Naive B cell (primary cell): ENCODE measurements at places on chromosomes 5 and 9. TPM values are rescaled to one million over a fixed set of nuclear protein-coding genes. Genes with fewer than 3 reads are reported as not detected.

GRCh38 chr5:86427158-86427557 lies 190.6 kb upstream of the COX7C start:
- H3K4me3 ChIP-seq, result no peak overlapping the region
- DNase-seq, result no peak
- H3K36me3 ChIP-seq, result no peaks in the 10 kb centered on the region
- no peaks in the 10 kb centered on the region for H3K4me1 ChIP-seq

GRCh38 chr9:87640385-87640795 lies 85.5 kb upstream of the CTSL start:
- no peaks in the 10 kb centered on the region for H3K36me3 ChIP-seq
- no peak overlapping the region for H3K27ac ChIP-seq
- H3K27me3 ChIP-seq, result no peaks in the 10 kb centered on the region
- DNase-seq, result no peak
- H3K4me3 ChIP-seq, result no peak overlapping the region
- no peaks in the 10 kb centered on the region for H3K4me1 ChIP-seq

DNA sequence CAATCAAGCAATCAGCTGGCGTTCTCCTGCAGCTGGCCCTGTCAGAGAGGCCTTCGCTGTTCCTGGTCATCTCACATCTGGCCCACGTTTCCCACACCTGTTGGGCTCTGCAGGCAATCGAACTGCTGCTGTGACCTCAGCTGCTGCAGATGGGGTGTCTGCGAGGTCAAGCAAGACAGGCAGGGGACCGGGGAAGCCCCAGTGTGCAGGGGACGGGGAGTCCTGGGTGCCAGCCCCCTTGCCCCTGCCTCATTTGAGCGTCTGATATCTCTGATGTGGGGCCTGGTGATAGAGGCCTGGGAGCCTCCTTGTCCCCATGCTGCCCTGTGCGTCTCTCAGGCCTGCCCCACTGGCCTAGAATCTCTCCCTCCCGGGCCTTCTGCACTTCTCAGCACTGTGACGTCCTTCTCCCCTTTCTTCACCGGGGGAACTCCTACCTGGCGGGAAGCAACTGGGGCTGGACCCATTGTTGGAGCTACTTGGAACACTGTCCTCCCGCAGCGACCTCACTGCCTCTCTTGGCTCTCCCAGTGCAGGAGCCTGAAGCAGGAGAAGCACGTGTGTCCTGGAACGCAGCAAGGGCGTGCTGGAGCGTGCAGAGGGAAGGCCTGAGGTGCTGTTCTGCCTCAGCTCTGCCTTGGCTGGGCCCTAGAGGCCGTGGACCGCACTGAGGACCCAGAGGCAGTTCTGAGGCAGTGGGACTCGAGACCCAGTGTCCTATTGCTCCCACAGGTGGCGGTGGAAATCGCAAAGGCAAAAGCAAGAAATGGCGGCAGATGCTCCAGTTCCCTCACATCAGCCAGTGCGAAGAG lies 3.9 kb downstream of the GRK6 start:
- H3K4me3 ChIP-seq, result peak overlapping the region; percentile 83
- no peak for DNase-seq
- no peaks in the 10 kb centered on the region for H3K27me3 ChIP-seq
- H3K4me1 ChIP-seq, result peaks cover 50% of the 10 kb centered on the region
- H3K36me3 ChIP-seq, result no peaks in the 10 kb centered on the region

- H3K27ac ChIP-seq, result no peak overlapping the region
- H3K4me1 ChIP-seq, result no peaks in the 10 kb centered on the region
- H3K36me3 ChIP-seq, result peaks cover 6% of the 10 kb centered on the region
- no peak for DNase-seq
- H3K27me3 ChIP-seq, result peaks cover 33% of the 10 kb centered on the region
- no peak overlapping the region for H3K4me3 ChIP-seq
These were observed 115.4 kb upstream of the PITX1 start for GRCh38 chr5:135149229-135149955.

DNA sequence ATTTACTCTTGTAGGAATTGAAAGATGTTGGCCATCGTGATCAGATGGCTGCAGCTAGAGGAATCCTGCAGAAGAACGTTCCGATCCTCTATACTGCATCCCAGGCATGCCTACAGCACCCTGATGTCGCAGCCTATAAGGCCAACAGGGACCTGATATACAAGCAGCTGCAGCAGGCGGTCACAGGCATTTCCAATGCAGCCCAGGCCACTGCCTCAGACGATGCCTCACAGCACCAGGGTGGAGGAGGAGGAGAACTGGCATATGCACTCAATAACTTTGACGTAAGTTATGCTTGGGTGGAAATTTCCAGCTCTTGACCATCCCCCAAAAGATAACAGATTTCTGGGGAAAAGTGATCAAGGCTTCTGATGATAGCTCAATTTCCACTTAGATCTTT lies 50.6 kb downstream of the LRRTM2 start:
- H3K4me3 ChIP-seq, result no peak overlapping the region
- no peaks in the 10 kb centered on the region for H3K4me1 ChIP-seq
- no peaks in the 10 kb centered on the region for H3K27me3 ChIP-seq
- no peak for DNase-seq
- peaks cover 10% of the 10 kb centered on the region for H3K36me3 ChIP-seq
- H3K27ac ChIP-seq, result no peak overlapping the region

GRCh38 chr9:133184971-133185370 lies 21.3 kb upstream of the GBGT1 start:
- H3K27ac ChIP-seq, result no peak overlapping the region
- peaks cover 20% of the 10 kb centered on the region for H3K27me3 ChIP-seq
- no peak for DNase-seq
- H3K4me1 ChIP-seq, result peaks cover 10% of the 10 kb centered on the region
- no peak overlapping the region for H3K4me3 ChIP-seq

DNA sequence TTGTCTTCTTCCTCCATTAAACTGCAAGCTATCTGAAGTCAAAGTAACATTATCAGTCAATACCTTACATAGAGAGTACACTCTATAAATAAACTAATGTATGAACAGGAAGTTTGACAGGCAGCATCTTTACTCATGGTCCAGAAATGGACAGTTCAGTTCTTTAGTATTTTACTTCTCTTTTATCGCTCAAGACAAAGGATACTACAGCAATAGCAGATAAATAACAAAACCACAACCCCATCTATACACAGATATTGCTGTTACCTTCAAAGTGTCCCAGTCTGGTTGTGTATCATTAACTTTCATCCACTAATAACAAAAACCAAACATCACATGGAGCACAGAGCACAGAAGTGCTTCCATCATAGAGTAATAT lies 46.4 kb downstream of the SEMA5A start:
- H3K27me3 ChIP-seq, result no peaks in the 10 kb centered on the region
- H3K4me1 ChIP-seq, result no peaks in the 10 kb centered on the region
- H3K36me3 ChIP-seq, result no peaks in the 10 kb centered on the region
- no peak overlapping the region for H3K27ac ChIP-seq
- no peak for DNase-seq
- H3K4me3 ChIP-seq, result no peak overlapping the region

DNA sequence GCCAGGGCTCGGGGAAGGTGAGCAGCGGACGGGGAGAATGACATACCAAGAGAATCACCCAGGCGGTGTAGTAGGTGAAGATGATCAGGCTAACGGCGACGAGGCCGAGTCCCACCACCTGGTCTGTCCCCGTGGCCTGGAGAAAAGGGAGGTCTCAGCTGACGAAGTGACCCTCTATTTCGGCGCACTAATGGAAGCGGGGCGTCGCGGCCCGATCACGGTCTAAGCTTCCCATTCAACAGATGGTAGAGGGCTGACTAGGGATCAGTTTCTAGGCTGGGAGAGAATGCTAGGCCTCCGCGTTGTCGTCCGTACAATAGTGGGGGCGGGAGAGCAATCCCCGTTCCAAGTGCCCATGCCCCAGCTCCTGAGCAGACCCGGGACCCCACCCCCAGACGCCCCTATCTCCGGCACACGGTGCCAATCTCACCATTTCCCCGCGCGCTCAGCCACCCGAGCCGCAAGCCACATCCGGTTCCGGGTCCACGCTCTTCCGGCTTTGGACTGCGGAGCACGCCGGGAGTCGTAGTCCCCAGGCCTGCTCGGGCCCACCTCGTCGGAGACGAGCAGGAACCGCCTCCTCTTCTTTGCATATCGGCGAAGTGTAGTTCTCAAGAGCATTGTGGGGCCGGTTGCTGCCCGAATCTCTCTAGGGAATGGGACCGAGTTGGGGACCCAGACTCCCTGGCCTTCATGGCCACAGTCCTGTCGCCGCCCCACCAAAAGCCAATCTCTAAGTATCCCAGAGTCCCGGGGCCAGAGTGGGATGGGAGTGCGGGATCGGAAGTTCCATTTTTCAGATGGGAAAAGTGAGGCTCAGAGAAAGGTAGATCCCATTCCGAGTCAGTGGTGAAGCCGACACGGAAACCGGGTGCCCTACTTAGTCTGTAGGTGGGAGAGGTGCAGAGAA lies at the start of gene DPM2:
DPM2 (minus strand) TSS at position 467 of the 910 bp plus-strand sequence; CDS start at position 433, 34 bp downstream.
- no peaks in the 10 kb centered on the region for H3K27me3 ChIP-seq
- peak; percentile 83 for DNase-seq
- peaks cover 42% of the 10 kb centered on the region for H3K4me1 ChIP-seq

GRCh38 chr9:2876726-2877125 lies 32.8 kb upstream of the PUM3 start:
- no peaks in the 10 kb centered on the region for H3K36me3 ChIP-seq
- H3K27ac ChIP-seq, result no peak overlapping the region
- no peak overlapping the region for H3K4me3 ChIP-seq
- H3K27me3 ChIP-seq, result peaks cover 30% of the 10 kb centered on the region

DNA sequence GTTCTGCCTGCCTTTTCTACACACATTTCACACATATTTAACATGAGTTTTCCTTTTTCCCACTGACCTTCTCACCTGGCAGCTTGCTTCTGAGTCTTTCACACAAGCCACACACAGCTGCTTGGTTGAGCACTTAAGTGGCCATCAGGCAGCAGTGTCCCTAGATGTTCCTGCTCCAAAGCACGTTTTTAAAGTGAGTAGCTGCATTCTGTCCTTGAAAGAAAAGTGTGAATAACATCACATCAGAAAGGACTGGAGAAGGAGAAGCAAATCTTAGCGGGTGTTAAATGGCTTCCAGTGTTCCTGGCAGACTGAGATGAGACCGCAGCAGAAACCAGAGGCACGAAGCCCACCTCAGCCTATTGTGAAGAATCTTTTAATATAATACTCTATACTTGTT lies 209.2 kb upstream of the IRX4 start:
- no peaks in the 10 kb centered on the region for H3K4me1 ChIP-seq
- H3K27me3 ChIP-seq, result peaks cover 4% of the 10 kb centered on the region
- no peak overlapping the region for H3K27ac ChIP-seq
- no peak overlapping the region for H3K4me3 ChIP-seq

GRCh38 chr9:19946441-19947109 lies 157.7 kb upstream of the SLC24A2 start:
- H3K27me3 ChIP-seq, result peaks cover 7% of the 10 kb centered on the region
- no peaks in the 10 kb centered on the region for H3K36me3 ChIP-seq

DNA sequence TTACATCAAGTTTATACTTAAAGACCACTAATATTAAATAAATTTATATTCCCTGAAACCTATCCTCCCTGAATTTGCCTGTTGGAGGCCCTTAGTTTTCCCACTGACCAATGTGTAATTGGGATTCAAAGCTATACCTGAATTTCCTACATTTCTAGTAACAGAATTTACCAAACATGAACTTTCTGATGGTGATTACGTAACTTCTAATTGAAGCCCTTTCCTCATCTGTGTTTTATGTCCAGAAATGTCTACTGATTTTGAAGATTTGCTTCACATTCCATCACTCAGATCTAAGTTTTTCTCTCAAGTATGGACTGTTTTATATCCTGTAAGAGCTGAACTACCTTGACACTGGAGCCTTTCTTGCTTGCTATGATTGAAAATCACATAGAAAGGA lies 12.8 kb downstream of the ZFP62 start:
- no peaks in the 10 kb centered on the region for H3K27me3 ChIP-seq
- H3K4me1 ChIP-seq, result no peaks in the 10 kb centered on the region
- no peak for DNase-seq
- H3K36me3 ChIP-seq, result peaks cover 34% of the 10 kb centered on the region

DNA sequence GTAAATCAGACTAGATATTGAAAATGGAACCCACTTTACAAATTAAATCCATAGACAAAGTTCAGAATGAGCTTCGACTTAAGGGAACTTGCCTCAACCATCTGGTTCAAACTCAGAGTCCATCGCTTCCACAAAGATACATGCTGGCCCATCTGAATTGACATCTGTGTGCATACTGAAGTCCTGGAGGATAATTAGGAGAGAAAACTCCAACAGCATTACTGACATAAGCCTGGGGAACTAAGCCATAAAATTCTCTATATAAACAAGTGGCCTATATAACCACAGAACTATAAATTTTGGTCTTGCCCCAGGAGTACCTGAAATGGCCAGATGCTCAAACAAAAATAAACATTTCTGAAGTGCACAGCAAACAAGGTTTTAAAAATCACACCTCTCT lies 94.4 kb downstream of the IZUMO3 start:
- H3K27me3 ChIP-seq, result no peaks in the 10 kb centered on the region
- no peak overlapping the region for H3K27ac ChIP-seq
- no peak for DNase-seq
- no peaks in the 10 kb centered on the region for H3K36me3 ChIP-seq
- no peaks in the 10 kb centered on the region for H3K4me1 ChIP-seq
- no peak overlapping the region for H3K4me3 ChIP-seq

DNA sequence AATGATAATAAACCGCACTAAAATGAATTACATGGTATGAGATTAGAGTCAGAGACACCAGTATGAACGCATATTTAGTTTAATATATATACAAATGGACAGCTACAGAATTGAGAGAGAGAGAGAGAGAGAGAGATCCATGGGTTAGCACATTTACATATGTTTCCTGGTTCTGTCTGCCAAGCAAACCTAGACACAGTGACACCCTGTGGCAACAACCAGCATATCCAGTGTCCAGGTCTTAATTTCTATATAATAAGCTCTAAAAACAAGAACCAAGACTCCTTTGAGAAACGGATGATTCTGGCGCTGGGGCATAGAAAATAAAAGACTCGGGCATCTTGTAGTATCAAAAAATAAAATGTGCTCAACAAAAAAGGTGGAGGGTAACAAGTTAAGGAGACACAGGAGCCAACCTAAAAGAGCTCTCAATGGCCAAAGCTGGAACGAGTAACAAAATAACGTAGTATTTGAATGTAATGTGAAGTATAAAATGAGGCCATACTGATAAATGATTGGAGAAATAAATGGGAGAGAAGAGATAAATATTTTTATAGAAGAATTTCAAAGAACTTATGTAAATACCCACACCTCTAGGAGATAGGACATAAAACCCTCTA lies 84.5 kb downstream of the RFX3 start:
- H3K4me1 ChIP-seq, result peaks cover 13% of the 10 kb centered on the region
- H3K27me3 ChIP-seq, result no peaks in the 10 kb centered on the region
- no peak overlapping the region for H3K4me3 ChIP-seq
- no peaks in the 10 kb centered on the region for H3K36me3 ChIP-seq

GRCh38 chr5:134550271-134551214 lies 25.1 kb downstream of the JADE2 start:
- peak overlapping the region; percentile 30 for H3K27ac ChIP-seq
- peaks cover 5% of the 10 kb centered on the region for H3K36me3 ChIP-seq
- peaks cover 93% of the 10 kb centered on the region for H3K4me1 ChIP-seq
- no peak for DNase-seq
- peak overlapping the region; percentile 23 for H3K4me3 ChIP-seq

- no peak for DNase-seq
- no peak overlapping the region for H3K27ac ChIP-seq
- peaks cover 13% of the 10 kb centered on the region for H3K27me3 ChIP-seq
- H3K4me3 ChIP-seq, result no peak overlapping the region
These were observed 11.5 kb upstream of the CSNK1G3 start for GRCh38 chr5:123500471-123500870.

Gene GPBP1
- 98.6 TPM for polyA plus RNA-seq

Gene FAM200C
- polyA plus RNA-seq, result not detected

Gene PGM5
- polyA plus RNA-seq, result not detected

Gene HTR4
- polyA plus RNA-seq, result not detected

Gene MGAT1
- polyA plus RNA-seq, result 88.8 TPM

Gene SARDH
- not detected for polyA plus RNA-seq

Gene PCDHB8
- not detected for polyA plus RNA-seq

Gene LIX1
- polyA plus RNA-seq, result 1.7 TPM

Gene PPP6C
- 48.5 TPM for polyA plus RNA-seq

Gene S100Z
- polyA plus RNA-seq, result not detected
